Aorta (tissue), 5 donors: ENCODE measurements at places on chromosomes 11 and 22. TPM values are rescaled to one million over a fixed set of nuclear protein-coding genes. Genes with fewer than 3 reads are reported as not detected.

The RPLP2 gene
- total RNA-seq = 1,300 TPM

DNA sequence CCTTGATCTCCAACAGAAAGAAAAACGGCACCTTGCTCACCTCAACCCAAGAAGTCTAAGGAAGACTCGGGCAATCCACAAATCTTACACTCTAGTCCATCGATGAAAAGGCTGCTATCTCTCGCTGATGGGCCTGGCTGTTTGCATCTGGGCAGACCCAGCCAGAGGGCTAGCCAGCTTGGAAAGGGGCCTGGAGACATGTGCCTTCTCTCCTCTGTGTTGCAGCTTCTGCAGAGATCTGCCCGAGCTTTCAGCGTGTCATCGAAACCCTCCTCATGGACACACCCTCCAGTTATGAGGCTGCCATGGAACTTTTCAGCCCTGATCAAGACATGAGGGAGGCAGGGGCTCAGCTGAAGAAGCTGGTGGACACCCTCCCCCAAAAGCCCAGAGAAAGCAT lies 3.2 kb downstream of the SCGB1A1 start:
- H3K36me3 ChIP-seq = no peaks in the 10 kb centered on the region
- H3K4me1 ChIP-seq = no peaks in the 10 kb centered on the region
- H3K27me3 ChIP-seq = no peaks in the 10 kb centered on the region
- H3K4me3 ChIP-seq = no peak overlapping the region

DNA sequence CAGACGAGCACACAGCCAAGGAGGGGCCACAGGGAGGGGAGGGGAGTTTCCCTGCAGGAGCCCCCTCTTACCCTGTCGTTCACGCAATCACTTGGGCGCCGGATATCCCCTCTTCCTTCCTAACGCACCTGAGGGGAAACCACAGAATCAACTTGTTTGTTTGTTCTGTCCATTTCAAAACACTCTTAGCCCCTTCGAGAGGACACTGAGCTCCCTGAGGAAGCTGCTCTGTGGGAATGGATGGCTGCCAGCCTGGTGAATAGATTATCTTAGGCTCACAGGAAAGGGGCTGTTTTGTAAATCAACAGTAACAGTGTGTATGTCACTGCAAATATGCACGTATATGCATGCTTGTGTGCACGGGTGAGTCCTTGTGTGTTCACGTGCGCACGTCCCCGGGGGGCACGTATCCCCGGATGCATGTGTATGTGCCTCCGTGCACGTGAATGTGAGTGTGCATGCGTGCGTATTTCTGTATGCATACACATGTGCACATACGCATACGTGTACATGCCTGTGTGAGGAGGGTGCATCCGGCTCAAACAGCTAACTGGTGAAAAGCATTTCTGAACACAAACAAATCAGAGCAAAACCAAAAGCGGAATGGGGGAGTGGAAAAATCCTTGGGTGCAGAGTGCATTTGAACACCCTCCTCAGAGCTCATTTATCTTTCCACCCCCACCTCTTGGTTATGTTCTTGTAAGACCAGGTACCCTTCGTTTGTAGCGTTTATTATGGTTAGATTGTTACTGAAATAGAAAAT lies 7.2 kb downstream of the ARSA start:
- no peaks in the 10 kb centered on the region for H3K36me3 ChIP-seq
- H3K4me3 ChIP-seq = no peak overlapping the region
- DNase-seq = no peak
- H3K27me3 ChIP-seq = no peaks in the 10 kb centered on the region
- no peak overlapping the region for H3K27ac ChIP-seq

DNA sequence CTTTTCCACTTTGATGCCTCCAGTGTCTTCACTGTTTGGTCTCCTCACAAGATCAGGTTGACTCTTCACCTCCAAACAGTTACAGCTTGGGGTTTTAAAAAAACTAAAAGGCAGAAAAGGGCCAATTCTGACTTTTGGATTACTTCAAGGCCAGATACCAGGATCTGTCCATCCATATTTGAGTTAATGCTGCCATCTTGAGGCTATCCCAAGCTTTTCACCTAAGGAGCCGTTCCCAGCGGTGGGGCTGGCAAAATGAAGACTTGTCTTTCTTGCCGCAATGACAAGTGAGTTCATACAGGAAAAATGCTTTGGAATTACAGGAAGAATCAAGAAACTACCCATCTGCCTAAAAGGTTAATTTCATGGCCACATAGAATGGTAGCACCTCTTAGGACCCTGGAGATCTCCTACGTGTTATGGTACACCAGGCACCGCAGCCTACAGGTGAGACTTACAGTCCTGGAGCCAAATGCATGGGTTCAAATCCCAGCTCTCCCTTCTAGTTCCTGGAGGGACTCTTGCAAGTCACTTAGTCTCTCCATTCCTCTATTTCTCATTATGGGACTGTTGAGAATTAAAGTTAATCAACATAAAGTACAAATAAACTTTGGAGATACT lies 6.0 kb upstream of the OR5B21 start:
- no peaks in the 10 kb centered on the region for H3K4me1 ChIP-seq
- H3K27ac ChIP-seq = no peak overlapping the region
- no peaks in the 10 kb centered on the region for H3K27me3 ChIP-seq
- no peaks in the 10 kb centered on the region for H3K36me3 ChIP-seq
- DNase-seq = no peak

GRCh38 chr22:49826603-49827270 lies 936 bp downstream of the BRD1 start:
- peak; percentile 84 for DNase-seq
- no peaks in the 10 kb centered on the region for H3K36me3 ChIP-seq
- peaks cover 3% of the 10 kb centered on the region for H3K4me1 ChIP-seq
- H3K27ac ChIP-seq = no peak overlapping the region
- H3K27me3 ChIP-seq = no peaks in the 10 kb centered on the region

- no peak for DNase-seq
- no peak overlapping the region for H3K27ac ChIP-seq
- H3K27me3 ChIP-seq = no peaks in the 10 kb centered on the region
- H3K4me1 ChIP-seq = no peaks in the 10 kb centered on the region
These were observed 113.1 kb downstream of the MICAL3 start for GRCh38 chr22:17911312-17911705.

DNA sequence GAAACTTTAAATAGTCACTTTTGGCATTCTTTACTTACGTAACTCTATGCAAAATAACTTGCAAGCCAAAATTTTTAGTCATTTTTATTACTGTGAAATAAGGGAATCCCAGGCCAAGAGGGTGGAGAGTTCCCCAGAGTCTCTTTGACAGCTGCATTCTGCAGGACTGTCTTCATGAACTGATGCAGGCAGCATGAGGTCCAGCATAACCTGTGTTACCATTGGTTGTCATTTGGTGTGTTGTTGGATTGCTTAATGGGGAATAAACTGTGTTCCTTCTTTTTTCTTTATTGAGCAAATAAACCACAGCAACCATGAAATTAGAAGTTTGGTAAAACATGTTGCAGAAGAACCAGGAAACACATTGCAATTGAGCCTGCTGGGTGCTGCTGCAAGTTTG lies 24.6 kb downstream of the MMP27 start:
- DNase-seq = no peak
- no peaks in the 10 kb centered on the region for H3K36me3 ChIP-seq

DNA sequence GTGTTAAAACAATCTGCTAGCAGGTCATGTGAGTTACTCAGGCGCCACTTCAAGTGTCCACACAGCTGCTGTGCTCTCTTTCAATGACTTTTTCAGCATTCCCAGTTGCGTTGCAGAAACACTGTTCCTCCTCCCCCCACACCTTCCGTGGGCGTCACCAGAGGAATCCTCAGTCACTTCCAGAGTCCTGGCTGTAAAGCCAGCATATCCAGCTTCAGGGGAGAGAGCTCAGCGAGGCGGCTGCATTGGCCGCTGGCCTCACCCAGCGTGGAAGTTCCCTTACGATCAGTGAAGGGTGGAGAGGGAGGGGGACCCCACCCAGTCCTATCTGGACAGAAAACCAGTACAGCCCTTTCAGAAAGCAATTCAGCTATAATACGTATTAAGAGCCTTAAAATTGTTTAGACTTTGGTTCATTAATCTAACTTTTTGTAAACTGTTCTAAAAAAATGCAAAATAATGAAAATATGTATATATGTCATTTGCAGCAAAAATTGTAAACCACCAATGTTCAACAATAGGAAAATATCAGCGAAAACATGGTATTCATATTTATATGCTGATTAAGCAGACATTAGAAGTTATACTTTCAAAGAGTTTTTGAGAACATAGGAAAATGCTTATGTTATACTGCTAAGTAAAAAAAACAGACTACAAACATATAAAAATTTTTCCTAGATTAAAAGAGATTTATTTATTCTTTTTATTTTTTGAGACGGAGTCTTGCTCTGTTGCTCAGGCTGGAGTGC lies 2.8 kb upstream of the ANO9 start:
- H3K36me3 ChIP-seq = no peaks in the 10 kb centered on the region
- no peaks in the 10 kb centered on the region for H3K27me3 ChIP-seq
- H3K27ac ChIP-seq = no peak overlapping the region
- no peaks in the 10 kb centered on the region for H3K4me1 ChIP-seq
- no peak for DNase-seq

DNA sequence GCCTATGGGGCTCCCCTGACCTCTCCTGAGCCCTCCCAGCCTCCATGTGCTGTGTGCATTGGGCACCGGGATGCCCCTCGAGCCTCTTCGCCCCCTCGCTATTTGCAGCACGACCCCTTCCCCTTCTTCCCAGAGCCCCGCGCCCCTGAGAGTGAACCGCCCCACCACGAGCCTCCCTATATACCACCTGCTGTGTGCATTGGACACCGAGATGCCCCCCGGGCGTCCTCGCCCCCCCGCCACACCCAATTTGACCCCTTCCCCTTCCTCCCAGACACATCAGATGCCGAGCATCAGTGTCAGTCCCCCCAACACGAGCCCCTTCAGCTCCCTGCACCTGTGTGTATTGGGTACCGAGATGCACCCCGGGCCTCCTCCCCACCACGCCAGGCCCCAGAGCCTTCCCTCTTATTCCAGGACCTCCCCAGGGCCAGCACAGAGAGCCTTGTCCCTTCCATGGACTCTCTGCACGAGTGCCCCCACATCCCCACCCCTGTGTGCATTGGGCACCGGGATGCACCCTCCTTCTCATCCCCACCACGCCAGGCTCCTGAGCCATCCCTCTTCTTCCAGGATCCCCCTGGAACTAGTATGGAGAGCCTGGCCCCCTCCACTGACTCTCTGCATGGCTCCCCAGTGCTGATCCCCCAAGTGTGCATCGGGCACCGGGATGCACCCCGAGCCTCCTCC lies 28.8 kb downstream of the TRIOBP start:
- H3K27me3 ChIP-seq = no peaks in the 10 kb centered on the region
- H3K27ac ChIP-seq = no peak overlapping the region
- no peak overlapping the region for H3K4me3 ChIP-seq
- H3K36me3 ChIP-seq = no peaks in the 10 kb centered on the region
- H3K4me1 ChIP-seq = no peaks in the 10 kb centered on the region

- no peak overlapping the region for H3K27ac ChIP-seq
- DNase-seq = no peak
- no peaks in the 10 kb centered on the region for H3K36me3 ChIP-seq
- no peaks in the 10 kb centered on the region for H3K4me1 ChIP-seq
- H3K4me3 ChIP-seq = no peak overlapping the region
These were observed 1269.1 kb downstream of the TBC1D22A start for GRCh38 chr22:48031589-48031988.

DNA sequence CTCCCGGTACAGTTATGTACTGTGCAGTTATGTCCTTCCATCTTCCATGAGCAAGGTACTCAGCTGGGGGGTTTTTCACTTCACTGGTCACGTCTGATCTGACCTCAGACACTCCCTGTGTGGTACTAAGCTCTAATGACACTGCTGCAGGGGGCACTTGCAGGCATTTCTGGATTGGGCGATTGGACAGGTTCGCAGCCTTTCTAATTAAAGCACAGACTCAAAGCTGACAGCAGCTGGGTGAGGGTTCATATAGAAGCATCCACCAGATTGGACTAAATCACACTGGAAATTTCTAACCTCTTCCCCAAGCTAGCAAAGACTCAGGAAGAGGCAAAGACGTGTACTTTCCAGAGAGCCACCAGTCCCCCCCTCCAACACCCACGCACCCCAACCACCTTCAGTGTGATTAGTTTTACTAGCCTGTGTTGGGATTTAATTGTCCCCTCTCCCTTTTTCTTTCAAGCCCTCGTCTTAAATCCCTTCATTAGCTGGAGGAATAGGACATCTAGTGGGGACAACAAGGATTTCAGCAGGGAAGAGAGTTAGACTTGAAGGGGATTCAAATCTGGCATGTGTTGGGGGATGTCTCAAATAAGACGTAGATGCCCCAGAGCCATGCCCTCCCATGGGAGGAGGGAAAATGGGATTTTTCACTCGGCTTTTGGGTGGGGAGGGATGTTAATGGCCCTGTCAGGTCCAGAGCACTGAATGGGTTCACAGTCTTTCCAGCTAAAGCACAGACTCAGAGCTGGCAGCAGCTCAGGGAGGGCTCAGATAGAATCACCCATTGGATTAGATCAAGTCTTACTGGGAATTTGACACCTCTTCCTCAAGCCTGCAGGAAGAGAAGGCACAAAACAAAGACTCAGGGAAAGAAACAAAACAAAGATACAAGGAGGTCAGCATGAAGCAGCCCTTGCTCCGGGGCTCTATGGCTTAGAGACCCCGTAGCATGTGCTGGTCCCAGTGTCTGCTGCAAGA lies 10.9 kb downstream of the INS start:
- H3K4me3 ChIP-seq = no peak overlapping the region
- H3K4me1 ChIP-seq = no peaks in the 10 kb centered on the region
- H3K27ac ChIP-seq = no peak overlapping the region
- H3K27me3 ChIP-seq = no peaks in the 10 kb centered on the region
- DNase-seq = no peak
- H3K36me3 ChIP-seq = no peaks in the 10 kb centered on the region

DNA sequence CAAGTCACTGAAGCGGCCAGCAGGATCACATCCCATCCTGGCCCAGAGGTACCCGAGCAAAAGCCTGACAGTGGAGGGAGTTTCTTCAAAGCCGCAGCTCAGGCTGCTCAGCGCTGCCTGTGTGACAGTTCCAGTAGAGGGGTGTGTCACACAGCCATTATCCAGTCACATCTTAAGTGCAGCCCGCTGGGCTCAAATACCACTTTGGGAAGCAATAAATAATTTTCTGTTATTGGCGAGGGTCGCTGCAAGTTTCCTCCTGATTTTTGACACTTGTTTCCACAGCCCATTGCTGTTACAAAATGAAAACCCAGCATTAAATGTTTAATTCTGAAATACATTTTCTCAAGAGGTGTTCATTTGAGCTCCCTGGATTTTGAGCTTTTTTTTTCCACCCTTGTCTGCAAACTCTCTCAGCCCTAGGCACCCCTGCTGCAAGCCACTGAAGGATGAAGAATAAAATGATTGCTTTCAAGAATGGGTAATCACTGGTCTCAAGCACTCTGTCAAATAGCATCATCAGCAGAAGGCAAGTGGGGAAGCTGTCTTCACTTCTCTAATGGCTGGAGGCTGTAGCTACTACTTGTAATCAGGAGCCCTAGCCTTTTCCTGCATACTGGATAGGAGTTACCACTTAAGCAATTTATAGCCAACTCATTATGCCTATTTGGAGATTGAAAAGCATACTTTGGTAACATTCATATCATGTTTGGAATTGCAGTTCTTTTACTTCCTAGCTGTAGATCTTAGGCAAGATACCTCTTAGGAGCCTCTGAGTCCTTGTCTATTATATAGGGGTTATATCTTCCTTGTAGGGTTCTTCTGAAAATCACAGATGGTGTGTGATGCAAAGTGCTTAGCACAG lies 373.7 kb downstream of the METTL15 start:
- no peaks in the 10 kb centered on the region for H3K36me3 ChIP-seq
- H3K4me3 ChIP-seq = no peak overlapping the region
